ENCODE measurements at places on chromosomes 2 and 18.

DNA sequence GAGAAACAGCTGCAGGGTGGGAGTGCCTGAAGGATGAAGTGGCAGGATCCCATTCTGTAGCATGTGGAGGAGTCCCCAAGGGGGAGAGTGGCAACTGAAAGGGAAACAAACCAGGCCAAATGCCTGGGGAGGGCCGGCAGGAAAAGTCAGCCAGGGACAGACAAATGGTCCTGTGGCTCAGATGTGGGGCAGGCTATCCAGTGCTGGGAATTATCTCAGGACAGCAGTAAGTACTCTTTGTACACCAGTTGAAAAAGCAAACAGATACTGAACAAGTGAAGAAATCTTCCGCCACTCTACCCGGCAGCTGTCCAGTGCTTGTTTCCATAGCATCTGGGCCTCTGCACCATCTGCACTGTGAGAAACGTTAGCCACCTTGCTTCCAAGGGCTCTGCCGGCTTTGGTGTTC, 408.9 kb downstream of the LRATD1 start:
- ATAC-seq, result no peak

DNA sequence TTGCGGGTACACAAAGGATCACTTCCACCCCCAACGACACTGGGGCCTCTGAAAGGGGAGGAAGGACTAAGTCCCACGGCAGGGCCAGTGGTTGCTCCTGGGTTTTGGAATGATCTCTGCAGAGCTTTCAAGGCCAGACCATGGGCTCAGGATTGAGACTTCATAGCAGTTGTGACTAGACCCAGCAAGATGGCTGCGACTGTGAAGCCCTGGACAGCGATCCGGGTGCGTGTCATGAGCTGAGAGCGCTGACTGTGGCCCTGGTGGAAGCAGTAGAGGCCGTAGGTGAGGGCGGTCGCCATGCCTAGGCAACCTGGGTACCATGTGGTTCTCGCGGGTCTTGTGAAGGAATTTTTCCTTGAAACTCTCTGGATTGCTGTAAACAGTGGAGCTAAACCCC, 27.3 kb downstream of the NCL start:
- no peak for ATAC-seq

DNA sequence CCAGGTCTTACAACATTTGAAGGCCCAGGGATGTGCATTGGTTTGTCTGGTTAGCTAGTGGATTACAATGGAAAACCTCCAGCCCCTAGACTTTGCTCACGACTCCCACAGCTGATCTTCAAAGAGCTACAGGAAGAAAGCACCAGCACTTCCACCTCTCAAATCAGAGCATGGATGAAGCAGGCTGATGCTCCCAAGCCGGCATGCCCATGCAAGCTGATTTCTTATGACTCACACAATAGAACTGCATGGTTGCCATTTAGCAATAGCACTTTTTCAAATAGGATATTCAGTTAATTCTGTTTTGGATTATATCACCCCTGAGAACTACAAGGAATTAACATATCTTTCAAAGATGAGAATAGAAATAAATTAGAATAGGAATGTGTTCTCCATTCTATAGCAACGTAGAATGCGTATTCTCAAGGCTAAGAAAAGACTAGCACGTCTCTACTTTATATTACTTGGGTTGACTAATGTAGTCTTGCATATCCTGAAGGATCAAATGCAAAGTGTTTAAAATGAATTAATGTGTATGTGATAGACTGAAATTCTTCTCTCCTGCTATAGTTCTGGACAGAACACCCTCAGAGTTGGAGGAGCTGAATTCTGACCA, 292.4 kb downstream of the TRIB2 start:
- ATAC-seq, result no peak

GRCh38 chr18:46332921-46333341, 228.7 kb downstream of the HAUS1 start:
- no peak for ATAC-seq

- ATAC-seq, result no peak
These were observed 19.4 kb downstream of the TRAPPC12 start for GRCh38 chr2:3398857-3399256.

- ATAC-seq, result no peak
These were observed 47.9 kb downstream of the SLC14A1 start for GRCh38 chr18:45771587-45772480.

DNA sequence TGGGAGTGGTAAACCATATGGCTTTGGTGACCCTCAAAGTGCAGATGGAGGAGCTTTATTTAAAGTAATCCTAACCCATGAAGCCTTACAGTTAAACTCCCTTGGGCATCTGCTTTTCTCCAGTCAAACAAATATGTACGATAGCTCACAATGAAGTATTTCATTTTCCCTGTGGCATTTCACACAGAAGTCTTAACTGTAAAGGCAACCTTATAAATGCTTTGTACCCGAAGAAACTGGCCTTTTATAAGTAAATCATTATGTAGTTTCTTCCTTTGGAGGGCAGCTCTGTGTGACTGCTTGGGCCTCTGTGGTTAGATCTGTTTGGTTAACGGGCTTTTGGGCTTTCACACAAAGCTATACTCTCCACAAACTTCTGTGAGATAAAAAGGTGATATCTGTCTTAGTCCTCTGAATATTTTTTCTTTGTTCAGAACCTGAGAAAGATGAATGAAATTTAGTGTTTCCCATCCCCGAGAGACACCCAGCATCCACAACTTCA, 46.6 kb downstream of the SCN1A start:
- ATAC-seq, result no peak

GRCh38 chr2:200742426-200742825, 69.3 kb upstream of the BZW1 start:
- peak; percentile 92 for ATAC-seq

- no peak for ATAC-seq
These were observed 81.1 kb upstream of the CAVIN2 start for GRCh38 chr2:191927991-191928390.

DNA sequence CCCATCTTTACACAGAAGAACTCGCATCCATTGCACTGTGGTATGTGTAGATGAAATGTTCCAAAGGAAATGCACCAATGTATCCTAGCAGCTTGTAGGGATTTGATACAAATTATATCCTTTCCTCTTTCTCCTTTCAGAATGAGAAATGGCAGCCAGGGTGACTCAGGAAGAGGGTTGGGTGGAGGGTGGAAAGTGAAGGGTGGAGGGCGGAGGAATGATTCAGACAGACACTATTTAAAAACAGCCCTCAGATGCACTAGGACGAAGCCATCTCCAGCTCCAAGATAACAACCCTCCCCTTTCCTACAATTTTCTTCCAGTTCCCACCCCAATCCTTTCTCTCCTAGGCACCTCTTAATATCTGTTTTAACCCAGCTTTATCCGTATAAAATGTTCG, 96.2 kb upstream of the STK39 start:
- no peak for ATAC-seq

GRCh38 chr2:207257251-207258250, 91.8 kb upstream of the KLF7 start:
- no peak for ATAC-seq

DNA sequence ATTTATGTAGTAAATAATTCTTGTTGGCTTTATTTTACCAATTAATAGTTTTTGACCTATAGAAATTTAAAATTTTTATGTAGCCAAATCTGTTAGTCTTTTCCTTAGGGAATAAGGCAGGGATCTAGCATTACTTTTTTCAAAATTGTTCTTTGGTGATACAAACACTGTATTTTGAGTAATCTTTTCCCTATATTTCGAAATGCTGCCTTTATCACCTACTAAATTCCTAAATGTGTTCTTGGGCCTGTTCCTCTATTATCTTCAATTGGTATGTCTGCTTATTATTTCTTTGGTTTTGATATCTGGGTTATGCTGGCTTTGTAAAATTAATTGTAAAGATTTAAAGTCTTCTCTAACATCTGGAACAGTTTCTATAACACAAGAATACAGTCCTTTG, 87.5 kb downstream of the DYSF start:
- no peak for ATAC-seq

- no peak for ATAC-seq
These were observed 221.4 kb downstream of the CLIP4 start for GRCh38 chr2:29336341-29337241.

DNA sequence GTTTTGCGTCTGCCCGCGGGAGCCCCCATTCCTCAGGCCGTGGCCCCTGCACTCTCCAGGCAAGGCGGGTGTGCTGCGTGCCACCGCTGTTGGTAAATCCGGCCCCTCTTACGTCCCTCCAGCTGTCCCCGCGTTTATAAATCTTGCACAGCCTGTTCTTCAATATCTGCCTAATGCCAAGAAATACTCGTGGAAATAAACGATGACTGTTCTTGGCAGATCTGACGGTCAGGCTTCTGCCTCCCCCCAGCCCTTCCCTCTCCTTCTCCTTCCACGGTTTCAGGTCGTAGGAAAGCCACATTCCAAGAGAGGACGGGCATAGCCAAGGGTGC, 20.5 kb downstream of the ODC1 start:
- ATAC-seq, result peak; percentile 23

DNA sequence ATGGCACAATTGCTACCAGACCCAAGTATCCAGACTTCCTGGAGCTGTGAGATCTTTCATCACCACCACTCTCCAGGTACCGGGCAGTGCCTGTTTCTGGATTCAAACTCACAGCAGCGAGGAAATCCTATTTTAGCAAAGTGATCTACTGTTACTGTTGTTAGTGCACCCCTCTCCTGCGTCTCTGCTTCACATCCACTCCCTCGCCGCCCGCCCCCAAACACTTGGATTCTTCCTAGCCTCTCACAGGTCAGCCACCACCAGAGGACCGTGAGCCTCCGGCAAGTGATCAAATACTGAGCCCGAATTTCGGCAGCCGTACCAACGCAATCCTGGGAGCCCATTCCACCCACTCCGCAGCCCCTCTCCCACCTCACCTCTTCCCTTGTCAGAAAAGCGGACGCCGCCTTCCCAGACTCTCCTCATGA, 519 bp downstream of the METTL4 start:
- peak; percentile 87 for ATAC-seq

- ATAC-seq, result no peak
These were observed 85.3 kb downstream of the ZEB2 start for GRCh38 chr2:144434425-144435222.

GRCh38 chr2:182230561-182230960, 196.3 kb downstream of the PDE1A start:
- no peak for ATAC-seq

DNA sequence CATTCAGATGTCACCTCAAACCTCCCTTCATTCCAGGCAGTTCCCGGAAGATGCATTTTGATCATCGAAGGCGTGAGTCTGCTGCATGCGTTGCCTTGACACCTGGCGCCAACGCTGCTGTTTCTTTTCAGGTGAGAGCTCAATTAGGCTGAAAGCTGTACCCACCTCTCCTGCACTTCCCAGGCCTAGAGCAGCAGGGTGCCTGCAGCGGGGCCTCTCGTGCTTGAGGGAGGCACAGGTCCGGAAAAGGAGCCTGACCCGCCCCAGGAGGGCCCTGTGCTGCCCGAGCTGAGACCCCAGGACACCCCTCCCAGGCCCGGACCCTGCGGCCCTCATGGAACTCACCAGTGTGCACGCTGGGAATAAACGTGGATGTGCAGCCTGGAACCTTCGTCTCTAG, 31.4 kb upstream of the KCNG2 start:
- ATAC-seq, result no peak

GRCh38 chr2:191230174-191230573, 15.0 kb upstream of the MYO1B start:
- ATAC-seq, result no peak

GRCh38 chr2:119483395-119483753, 40.9 kb downstream of the SCTR start:
- ATAC-seq, result no peak

DNA sequence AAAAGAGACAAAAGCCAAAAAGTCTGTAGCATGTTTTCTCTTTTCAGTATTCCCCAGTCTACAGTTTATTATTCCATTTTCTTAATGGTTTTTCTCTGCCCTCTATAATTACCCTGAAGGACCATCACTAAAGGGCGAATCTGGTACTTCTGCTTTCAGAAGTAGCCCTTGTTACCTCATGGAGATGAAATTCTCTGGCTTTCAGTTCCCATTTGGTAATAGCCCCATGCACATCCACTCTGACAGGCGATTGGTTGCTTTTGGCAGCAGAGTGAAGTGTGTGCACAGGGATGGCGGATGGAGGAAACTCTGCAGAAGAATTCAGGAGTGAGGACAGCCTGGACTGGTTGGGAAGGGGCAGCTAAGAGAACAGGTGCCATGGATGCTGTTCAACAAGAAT, 66.3 kb upstream of the NABP1 start:
- ATAC-seq, result no peak

GRCh38 chr2:26576565-26577441, 64.4 kb downstream of the CIB4 start:
- no peak for ATAC-seq

DNA sequence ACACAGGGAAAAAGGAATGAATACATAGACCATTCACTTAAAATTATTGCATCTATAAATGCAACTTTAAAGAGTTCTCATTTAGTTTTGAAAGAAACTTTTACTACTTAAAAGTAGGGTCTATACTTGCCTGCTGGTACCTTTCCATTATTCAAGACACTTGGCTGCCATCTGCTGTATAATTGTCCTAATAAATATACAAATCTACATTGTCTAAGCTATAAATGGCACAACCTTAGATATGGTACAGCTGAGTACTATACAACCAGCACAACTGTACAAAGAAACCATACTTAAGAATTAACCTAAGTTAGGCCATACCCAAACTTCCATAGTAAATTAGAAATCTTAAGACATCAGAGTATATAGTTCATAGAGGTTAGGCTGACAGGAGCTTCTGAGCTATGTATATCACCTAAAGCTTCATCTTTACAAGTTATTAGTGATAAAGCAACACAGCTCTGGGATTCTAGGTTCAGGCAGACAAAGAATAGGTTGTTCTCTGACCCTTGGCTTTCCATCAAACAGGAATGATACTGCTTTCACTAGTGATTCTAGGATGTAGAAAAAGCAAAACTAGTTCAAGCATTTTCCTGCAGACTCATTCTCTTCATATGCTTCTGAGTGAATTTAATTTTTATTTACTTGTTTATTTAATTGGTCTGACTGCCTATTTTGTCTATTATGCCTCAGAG, 22.1 kb downstream of the EXOC6B start:
- no peak for ATAC-seq

DNA sequence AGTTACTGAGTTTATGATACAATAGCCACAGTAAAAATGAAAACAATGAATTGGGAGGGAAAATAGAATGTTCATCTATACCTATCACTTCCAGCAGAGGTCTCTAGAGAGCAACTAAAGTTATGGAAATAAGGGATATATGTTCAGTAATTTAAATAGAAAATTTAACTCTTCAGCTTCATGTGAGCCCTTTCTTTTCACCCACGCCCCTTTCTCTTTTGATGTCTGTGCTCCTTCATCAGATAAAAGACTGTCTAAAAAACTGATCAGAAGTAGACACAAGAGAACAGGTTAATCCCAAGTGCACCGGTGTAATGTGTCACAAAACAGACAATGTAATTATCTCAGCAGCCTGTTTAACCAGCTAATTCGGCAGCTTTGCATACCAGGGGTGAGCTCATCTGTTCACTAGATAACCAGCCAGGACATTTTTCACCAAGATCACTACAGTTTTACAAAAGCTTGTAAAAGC, 238.5 kb upstream of the ERBB4 start:
- ATAC-seq, result peak; percentile 22

- no peak for ATAC-seq
These were observed 2.3 kb downstream of the MBOAT2 start for GRCh38 chr2:9001229-9001628.

DNA sequence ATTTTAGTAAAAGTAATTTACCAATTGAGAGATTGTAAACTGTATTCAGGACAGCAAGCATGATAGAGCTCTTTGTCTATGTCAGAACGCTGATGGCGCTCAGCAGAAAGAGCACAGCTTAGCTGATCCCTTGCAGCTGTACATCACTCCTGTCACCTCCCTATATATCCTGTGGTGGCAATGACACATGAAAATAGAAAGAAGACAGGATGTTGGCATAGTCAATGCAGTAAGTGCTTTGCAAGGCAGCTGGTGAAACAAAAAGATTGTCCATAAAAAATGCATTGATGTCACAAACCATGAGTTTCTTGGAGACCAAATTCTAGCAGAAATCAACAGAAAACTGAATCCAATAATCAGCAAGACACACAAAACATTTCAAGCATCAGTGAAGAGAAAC, 221.5 kb downstream of the RIT2 start:
- no peak for ATAC-seq
